ENCODE measurements at places on chromosomes 3 and 15.

DNA sequence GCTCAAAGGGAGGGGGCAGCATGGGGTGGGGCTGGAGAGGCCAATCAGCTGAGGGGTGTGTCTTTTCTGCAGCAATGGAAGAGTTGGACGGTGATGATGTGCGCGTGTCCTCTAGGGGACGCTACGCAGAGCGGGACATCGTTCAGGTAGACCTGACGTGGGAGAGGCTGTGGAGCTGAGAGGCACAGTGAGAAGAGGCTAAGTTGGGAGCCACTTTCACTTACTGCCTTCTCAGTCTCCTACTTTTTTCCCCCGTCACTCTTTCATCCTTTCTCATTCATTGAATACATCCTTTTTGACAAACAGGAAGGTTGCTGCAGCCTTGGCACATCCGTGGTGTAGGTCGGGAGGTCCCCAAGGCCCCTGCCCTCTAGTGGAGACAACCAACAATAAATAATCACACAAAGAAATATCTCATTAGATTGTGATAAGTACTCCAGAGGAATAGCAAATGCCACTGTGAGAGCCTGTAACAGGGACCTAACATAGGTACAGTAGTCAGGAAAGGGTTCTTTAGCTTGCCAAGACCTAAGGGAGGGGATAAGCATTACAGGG lies 4.4 kb upstream of the BRPF1 start:
- DNase-seq = peak; percentile 31

GRCh38 chr3:13785351-13785750 lies 94.5 kb downstream of the WNT7A start:
- DNase-seq = no peak

DNA sequence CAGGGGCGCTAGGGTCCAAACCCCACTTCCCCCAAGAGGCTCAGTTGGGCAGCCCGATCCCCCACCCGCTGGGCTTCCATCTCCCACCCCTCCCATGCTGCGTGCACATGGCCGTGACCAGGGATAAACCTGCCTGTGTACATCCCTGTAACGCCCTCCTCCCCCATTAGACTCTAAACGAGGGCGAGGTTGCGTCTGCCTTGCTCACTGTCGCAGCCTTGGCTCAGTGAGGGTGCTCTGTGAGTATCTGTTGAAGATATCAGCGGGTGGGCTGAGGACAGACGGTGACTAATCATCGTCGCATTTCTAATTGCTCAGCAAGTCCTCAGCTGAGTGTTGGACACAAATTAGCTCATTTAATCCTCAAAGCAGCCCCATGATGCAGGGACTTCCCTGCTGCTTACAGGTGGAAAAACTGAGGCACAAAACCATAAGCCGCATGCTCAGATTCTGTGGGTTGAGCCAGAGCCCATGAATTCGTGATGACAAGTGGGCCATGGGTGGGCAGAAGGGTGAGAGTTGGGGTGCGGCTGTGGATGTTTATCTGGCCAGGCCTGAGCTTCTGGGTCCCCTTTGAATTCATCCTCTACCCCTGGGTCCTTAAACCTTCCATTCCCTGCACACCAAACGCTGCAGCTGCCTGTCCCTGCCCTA lies 26.0 kb downstream of the FBLN2 start:
- no peak for DNase-seq

- DNase-seq = no peak
Observed at GRCh38 chr3:131623431-131623830, 120.7 kb upstream of the MRPL3 start.

GRCh38 chr15:48778331-48778730 lies 32.5 kb downstream of the CEP152 start:
- DNase-seq = no peak

DNA sequence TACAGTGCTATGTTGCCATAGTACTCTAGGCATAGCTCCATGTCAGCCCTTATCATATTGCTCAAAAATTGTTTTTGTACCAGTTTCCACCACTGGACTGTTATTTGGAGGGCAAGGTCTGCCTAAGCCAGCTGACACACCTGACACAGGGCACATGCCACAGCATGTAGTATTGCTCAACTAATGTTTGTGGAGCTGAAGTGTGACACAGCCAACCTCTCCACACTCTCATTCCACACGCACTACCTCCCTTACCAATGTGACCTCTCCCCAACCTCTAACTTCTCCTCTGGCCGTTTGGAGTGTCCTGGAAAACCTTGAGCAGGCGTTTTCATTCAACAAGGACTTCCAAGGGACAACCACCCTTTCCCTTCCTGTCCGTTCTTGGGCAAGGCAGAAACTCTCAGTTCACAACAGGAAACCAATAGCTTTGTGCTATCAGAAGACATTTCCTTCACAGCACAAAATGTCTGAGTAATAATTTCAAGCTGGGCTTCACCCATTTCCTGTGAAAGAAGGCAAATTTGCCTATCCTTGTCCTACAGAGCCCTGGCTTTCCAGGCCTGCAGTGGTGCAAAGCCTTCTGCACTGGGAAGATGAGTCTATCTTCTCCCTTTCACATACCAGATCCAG lies 38.4 kb downstream of the TLNRD1 start:
- DNase-seq = no peak

DNA sequence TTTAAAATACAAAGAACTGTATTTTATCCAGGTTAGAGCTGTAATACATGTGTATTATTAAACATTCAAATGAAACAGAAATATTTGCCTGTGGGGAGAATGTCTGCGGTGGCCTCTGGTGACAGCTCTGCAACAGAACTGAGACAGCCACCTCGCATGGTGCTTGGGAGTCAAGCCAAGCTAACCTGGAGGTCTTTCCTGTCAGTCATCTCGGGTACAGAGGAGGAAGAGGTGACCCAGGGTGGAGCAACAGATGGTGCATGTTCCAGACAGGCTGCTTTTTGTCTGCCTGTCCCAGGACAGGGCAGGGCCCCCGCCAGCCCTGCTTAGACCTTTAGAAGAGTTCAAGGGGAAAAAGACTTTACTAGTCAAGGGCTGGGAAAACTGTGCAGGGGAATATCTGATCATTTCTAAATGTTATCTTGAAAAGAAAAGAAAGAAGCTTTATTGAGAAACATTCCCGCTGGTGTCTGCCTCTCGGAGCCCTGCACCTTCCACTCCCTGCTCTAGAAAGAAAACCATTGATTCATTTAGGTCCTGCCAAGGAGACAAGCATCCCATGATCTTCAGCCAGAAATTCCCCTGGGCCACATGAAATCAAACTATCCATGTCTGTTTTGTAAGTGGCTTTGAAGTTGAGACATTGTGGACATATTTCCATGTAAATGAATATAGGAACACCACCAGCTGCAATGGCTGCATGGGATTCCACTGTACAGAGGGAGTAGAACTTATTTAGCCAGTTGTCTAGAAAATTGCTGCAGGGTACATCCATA lies 5.5 kb upstream of the NR2E3 start:
- DNase-seq = no peak

DNA sequence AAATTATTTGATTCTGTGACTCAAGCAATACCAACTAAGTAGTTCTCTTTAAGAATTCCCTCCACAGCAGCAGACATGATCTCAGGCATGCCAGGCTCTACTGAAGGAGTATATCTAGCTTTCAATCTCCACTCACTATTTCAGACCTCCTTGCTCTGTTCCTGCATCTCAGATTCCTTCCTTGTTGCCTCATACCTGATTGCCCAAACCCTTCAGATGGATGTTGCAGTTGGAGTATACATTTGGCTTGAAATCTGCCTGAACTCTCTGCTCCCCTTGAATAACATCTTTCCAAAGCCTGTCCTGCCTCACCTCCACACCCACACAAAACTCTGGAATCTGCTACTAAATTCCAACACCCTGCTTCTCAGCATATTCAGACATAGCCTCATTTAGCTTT lies 19.8 kb upstream of the TM4SF4 start:
- DNase-seq = no peak

DNA sequence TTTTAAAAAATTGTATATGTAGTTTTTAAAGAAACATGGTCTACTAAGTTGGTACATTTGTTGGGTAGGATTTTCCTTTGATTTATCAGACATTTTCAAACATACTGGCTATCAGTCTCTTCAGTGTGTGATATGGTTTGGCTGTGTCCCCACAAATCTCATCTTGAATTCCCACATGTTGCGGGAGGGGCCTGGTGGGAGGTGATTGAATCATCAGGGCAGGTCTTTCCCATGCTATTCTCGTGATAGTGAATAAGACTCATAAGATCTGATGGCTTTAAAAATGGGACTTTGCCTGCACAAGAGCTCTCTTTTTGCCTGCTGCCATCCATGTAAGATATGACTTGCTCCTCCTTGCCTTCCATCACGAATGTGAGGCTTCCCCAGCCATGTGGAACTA lies 121.9 kb downstream of the ABI3BP start:
- DNase-seq = no peak

GRCh38 chr3:150588027-150588830 lies 14.9 kb upstream of the SELENOT start:
- DNase-seq = no peak

GRCh38 chr3:146903927-146904326 lies 298.8 kb upstream of the PLSCR5 start:
- DNase-seq = no peak

- DNase-seq = no peak
Observed at GRCh38 chr3:127081001-127081720, 98.2 kb downstream of the PLXNA1 start.

DNA sequence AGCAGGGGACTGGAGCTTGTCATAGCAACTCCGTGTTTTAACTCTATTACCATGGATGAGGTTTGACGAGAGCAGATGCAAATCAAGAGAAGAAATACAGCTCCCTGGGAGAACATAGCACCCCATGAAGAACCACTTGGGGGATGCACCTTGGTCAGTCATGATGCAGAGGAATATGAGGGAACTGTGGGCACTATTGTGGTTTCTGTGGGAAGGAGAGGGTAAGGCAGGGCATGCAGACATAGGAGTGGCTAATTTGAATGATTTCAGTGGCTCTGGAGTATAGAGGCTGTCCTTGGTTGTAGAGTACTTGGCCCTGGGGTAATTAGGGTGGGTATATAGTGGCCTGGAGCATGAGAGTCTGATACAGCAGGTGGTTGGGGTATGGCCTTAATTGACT lies 131.9 kb downstream of the EDEM1 start:
- DNase-seq = peak; percentile 6

GRCh38 chr3:107842940-107843339 lies 247.9 kb downstream of the CD47 start:
- no peak for DNase-seq

DNA sequence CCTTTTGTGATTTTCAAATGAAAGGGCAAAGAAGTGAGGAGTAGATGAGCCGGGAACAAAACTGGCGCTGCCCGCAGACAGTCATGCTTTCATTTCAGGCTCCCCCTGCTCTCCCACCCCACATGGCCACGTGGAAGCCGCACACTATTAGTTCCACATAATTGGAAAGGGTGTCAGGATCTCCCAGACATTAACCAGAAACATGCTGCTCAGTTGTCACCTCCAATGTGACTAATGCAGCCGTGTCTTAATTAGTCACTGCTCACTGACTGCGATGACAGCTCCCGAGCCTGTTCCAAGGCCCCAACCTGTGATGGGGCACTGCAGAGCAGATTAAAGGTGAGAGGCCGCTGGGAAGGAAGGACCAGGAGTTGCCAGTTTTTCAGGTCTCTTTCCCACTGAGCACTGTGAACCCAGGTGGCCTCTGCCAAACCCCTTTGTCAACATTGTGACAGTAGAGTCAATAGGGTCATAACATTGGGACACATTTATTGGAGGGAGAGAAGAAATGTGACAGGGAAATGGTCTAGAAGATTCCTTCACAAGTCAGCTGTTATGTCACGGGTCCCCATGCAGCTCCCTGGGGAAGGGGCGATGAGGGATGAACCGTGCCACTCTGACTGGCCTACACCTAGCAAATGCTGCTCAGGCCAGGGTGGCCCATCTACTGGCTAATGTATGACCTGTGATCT lies 38.6 kb upstream of the SFMBT1 start:
- DNase-seq = no peak

DNA sequence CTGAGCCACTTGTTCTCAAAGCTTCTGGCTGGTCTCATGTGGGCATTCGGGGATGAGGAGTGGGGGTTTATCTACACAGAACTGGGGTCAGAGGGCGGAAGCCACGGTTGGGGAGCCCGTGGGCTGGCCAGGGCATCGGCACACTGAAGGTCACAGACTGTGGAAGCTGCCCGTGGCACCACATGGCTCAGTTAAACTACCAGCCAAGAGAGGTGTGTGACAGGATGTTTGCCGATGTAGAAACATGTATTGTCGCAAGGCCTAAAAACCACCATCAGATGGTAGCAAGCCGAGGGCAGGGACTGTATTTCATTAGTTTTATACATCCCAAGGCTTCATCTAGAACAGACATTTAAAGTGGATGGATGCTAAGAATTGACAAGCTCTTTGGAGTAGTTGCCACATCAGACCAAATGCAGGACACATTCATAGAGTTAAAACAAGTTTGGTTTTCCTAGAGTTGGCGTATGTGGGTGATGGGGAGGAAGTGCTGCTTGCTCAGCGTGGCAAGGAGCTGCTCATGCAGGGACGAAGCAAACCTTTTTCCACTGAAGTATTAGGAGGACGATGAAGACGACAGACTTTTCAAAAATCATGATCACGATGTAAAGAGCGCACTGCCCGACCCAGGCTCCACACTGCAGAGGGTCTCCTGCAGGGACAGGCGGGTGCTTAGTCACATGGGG lies 9.6 kb upstream of the MUSTN1 start:
- peak; percentile 45 for DNase-seq

DNA sequence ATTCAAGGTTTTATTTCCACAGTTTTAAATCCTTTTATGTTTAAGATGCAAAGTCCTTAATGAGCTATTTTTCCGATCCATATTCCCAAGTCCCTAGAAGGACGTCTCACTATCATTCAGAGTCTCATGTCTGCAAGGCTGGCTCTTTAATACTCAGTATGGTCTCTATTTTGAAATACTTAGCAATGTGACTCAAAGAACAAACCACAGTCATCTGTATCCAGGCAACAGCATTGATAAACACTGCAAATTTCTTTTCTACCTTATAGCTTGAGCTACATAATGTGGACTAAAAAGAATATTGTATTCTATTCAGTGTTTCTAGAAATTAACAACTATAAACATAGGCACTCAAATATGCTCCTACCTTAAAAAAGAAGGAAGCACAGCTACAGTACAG lies 588.3 kb upstream of the NAALADL2 start:
- DNase-seq = no peak

DNA sequence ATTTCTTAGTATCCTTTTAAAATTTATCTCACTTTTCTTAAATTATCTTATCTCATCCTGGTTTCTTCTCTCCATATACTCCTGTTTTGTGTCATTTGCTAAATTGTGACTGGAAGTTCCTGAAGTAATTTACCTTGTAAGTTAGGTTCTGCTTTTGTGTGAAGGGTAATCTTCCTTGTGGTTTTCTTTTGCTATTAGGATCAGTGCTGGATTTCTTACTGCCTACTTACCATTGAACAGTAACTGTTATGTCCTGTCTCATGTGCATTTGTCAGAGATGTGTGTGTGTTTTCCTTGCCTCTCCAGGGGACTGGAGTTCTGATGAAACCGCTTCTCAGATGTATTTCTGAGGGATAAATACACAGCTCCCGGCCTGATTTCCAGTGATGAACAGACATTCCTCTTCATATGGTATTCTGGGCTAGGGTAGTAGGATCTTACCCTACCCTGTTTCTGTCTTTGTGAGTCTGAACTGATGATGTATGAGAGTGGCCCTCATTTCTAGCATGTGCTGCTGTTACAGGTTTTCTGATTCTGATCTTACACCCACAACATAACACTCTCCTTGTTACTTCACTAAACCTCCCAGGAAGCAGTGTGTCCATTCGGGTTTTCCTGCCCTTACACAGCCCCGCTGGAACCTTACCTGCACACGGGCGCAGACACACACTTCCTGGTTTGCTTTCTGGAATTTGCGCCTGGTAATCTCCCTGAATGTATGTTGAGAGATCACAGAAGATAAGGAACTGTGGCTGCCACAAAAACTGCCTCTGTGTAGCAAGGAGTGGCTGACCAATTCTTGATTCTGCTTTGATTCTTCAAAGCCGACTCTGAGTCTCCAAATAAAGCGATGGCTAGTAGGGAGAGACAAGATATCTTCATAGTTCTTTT lies 14.7 kb downstream of the PAK2 start:
- DNase-seq = peak; percentile 19
